ENCODE measurements at places on chromosomes 12 and 14.

GRCh38 chr14:30210630-30211029 lies 283.0 kb upstream of the PRKD1 start:
- DNase-seq: no peak

DNA sequence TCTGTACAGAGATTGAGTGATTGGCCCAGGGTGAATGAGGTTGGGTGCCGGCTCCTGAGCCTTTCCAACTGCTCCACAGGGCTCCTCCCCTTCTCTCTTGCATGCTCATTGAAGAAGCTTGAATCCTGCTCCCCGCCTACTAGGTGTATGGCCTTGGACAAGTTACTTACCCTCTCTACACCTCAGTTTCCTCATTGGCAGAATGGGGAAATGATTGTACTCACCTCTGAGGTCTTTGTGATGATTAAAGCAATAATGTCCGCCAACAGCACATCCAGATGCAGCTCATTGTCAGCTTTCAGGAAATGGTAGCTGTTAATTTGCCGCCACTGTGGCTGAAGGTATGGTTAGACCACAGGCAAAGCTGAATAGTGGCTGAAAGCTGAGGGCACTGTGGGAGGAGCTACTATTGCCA lies 174.1 kb downstream of the CRADD start:
- peak; percentile 48 for DNase-seq

DNA sequence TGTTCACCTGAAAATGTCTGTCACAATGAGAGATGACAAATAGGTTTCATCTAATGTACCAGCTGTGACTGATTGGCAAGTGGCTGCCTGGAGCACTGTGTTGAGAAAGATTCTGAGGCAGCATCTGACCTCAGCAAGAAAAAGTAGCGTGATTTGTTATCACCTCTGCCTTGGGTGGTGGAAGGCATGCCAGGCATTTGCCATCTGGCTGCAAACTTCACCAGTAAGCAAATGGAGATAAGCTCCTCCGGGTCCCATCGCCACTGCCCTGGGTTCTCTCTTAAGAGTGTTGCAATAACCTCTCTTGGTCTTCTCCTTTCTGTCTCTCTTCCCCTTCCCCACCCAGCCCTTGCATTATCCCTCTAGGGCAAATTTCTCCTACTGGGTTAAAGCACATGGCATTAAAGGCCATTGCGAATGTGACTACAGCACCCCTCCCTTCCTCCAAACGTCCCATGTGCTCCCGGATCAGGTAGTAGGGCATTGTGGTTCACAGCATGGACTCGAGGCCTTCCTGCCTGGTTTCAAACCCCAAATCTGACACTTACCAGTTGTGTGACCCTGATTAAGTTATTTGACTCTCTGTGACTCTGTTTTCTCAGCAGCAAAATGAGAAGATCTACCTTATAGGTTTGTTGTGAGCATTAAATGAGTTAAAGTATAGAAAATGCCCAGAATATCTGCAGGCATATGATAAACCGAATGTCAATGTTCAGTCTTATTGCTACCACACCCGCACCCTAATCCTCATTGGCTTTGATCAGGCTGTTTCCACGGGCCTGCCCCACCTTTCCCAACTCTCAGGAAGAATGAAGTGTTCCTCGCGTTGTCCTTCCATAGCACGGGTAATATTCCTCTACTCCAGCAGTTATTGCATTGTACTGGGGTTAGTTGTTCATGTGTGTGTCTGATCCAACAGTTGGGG lies 8.2 kb upstream of the LGALS3 start:
- no peak for DNase-seq

DNA sequence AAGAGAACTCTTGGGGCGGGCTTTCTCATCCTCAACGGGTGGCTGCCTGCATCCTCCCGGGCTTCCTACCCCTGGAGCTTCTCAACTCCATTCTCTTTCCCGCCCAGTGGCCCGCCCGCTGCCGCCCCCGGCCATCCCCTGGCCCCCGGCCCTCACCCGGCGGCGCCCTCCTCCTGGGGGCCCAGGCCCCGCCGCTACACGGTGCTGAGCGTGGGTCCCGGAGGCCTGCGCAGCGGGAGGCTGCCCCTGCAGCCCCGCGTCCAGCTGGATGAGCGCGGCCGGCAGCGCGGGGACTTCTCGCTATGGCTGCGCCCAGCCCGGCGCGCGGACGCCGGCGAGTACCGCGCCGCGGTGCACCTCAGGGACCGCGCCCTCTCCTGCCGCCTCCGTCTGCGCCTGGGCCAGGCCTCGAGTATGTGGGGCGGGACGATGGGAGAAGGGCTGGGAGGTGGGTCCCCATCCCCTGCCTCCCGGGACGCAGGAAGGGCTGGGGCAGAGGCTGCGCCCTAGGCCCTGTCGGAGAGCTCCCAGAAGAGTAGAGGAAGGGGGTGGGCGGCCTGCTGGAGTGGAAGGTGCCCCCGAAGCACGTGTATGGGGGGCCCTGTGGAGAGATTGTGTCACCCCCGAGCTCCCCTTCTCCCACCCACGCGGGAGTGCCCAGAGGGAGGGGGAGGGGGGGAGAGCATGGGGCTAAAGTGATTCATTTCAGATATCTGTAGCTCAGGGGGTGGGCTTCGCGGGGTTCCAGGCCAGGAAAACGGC lies 1.5 kb downstream of the LAG3 start:
- DNase-seq: peak; percentile 88

GRCh38 chr12:43180242-43180641 lies 371.8 kb downstream of the ADAMTS20 start:
- DNase-seq: no peak

DNA sequence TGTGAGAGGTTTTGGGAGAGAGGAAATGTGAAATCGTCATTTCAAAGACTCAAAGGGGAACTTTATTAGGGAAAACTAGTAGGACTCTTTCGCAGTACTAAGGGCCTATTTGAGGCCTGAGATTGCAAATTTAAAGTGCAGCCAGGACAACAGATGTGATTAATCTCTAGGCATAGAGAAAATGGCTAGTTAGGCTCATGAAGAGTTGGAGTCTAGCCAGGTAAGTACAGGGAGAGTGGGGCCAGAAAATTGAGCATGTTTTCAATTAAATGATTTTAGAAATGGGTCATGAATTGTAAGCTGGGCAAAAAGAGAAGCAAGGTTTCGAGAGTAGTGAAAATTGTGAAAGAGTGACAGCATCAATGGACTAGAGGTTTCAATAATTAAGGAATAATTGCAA lies 91.9 kb upstream of the LMNTD1 start:
- no peak for DNase-seq

- peak; percentile 52 for DNase-seq
These were observed 991 bp upstream of the RCOR1 start for GRCh38 chr14:102591372-102591943.

DNA sequence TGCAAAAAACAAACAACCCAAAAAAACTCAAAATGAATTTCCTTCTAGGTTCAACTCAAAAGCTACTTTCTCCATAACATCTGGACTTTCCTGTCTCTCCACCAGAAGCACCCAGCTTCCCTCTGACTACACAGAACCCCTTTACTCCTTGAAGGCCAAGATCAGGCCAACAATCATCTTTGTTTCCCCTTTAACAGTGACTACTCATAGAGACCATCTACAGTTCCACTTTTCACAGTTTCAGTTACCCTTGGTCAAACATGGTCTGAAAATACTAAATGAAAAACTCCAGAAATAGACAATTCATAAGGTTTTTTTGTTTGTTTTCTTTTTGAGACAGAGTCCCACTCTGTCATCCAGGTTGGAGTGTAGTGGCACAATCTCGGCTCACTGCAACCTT lies 11.8 kb downstream of the GCH1 start:
- DNase-seq: no peak

- peak; percentile 44 for DNase-seq
These were observed 516 bp downstream of the ANKRD9 start for GRCh38 chr14:102508774-102509745.

DNA sequence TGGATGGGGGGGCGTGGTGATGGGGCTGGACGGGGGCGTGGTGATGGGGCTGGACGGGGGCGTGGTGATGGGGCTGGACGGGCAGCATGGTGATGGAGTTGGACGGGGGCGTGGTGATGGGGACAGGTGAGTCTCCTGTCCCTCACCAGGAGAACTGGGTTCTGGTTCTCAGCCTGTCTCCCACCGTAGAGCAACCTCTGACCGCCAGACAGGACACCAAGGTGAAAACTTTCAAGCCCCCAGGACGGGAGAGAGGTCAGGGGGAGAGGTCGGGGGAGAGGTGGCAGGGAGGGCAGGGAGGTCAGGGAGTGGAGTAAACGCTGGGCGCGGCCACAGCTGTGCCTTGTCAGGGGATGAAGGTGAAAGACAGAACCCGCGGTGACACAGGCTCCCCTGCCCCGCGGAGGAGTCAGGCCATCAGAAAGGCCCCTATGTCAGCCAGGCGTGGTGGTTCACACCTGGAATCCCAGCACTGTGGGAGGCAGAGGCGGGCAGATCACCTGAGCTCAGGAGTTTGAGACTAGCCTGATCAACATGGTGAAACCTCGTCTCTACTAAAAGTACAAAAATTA lies 84.6 kb downstream of the GALNT9 start:
- DNase-seq: no peak

DNA sequence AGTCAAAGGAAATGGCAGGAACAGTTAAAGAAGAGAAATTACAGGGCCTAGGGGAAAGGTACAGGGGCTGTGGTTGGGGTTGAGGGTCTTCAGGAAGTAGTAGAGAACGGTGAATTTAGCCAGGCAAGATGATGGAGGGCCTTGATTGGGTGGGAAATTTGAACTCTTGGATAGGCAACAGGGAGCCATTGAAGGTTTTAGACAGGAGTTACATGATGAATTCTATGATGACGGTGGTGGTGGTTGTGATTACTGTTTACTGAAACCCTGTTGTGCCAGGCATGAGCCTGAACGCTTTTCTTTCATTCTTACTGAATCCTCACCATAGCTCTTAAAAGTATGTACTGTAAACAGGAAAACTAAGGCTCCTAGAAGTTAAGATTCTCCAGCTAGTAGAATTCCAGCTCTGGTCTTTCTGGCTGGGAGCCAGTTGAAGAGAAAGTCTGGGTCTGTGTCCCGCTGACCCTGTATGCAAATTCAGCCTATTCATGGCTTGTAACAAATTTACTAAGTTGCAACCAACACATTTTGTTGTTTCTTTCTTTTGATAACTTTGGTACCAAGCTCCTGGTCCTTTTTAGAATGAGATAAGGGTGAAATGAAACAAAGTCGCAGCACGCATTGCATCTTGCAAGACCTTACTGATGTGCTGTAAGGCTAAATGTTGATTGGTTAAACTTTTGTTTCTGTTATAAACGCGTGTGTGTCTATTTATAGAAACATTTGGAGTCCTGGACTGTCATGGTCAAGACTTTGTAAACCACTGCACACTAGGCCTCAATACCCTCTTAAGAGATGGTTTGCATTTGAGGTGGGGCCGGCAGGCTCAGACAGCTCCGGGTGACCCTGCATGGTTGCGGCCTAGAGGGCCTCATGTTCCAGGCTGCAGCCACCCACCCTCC lies 6.0 kb downstream of the ORAI1 start:
- no peak for DNase-seq

GRCh38 chr12:80268924-80269749 lies 169.8 kb downstream of the OTOGL start:
- DNase-seq: no peak

GRCh38 chr12:92271341-92271740 lies 125.7 kb upstream of the BTG1 start:
- no peak for DNase-seq

DNA sequence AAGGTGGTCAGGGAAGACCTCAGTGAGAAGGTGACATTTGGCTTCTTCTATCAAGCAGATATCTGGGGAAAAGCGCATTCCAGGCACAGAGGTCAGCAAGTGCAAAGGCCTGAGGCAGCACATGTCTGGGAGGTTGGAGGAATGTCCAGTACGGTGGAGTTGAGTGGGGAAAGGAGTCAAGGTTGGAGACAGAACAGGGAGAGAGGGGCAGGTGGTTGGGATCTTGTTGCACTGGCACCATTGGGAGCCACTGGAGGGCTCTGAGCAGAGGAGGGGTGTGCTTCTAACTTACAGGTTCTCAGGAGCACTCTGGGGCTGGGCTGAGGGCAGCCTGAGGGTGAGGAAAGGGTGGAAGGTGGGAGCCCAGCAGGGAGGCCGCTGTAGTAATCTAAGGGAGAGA lies 52.1 kb downstream of the EID3 start:
- DNase-seq: no peak

- no peak for DNase-seq
These were observed 31.7 kb downstream of the TNFAIP2 start for GRCh38 chr14:103155010-103155409.

GRCh38 chr14:99530407-99531155 lies 49.4 kb downstream of the CCNK start:
- no peak for DNase-seq

DNA sequence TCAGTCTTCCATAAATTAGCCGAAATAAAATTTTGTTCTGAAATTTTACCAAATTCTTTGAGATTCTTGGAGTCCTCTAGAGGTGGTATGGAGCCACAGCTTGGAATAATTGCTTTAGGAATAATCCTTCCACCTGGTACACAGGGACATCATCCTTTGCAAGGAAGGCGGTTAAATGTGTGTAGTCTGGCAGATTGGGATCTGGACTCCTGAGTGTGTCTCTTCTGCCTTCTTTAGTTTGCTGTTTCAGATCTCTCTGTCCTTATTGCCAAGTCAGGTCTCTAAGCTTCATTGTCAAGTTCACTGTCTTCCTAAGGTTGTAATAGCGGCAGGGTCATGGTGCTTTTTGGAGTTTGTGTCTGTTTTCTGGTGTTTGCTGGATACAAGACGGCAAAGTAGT lies 393.9 kb upstream of the RGS6 start:
- DNase-seq: no peak

DNA sequence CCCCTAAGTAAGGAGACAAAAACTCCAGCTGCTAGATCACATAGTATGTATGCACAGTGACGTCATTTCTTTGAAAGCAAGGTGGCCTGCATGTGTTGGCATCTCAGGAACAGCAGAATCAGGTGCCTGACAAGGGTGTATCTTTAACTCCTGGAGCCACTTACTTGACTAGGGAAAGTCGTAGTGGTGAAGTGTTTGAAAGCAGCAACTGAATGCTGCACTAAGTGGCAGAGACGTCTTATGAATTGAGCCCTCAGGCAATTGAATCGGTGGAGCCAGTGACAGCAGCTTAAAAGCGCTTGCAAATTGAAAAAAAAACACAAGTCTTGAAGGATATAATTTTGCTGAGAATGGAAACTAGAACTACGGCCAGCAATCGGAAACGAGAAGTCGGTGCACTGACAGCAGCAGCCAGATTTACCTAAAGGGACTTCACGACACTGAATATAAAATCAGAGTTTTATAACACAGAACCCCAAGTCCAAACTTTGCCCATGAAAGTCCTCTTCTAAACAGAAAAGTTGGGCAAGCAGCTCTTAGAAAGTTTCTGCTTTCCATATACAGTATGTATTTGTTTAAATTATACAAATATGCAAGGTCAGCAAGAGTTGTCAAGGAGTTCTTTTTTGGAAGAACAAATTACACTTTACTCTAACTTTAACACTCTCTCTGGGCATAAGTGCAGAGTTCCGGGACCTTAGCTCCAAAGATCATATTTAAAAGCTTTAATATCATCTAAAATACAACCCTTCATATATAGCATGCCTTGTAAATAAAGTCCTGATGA lies 1.1 kb downstream of the IGF1 start:
- DNase-seq: no peak

- DNase-seq: no peak
These were observed 135.0 kb upstream of the LRIG3 start for GRCh38 chr12:59055204-59055860.

GRCh38 chr14:100391724-100392123 lies 68.6 kb downstream of the SLC25A47 start:
- DNase-seq: no peak
